ENCODE measurements at places on chromosomes 1 and 21.
A peak's percentile ranks its signal among the peaks of the same experiment; 100 is the strongest.

DNA sequence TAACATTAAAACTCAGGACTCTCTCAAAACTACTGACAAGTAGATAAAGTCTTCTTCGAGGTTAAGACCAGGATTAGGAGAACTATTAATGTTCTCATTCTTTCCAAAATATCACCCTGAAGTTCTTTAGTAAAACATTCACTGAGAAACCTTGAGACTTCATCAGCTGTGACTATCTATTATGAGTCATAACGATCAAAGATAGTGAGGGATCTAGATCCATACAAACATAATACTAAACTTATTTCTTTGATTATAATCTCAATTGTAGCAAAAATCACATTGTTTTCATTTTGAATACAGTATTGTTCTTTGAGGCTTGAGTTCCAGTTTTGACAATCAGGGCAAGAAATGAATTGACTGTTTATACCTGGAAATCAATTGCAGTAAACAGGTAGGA lies 11.1 kb downstream of the PYHIN1 start:
- no peak for DNase-seq

- DNase-seq: no peak
Measured at GRCh38 chr1:206143537-206144172, 26.5 kb upstream of the AVPR1B start.

DNA sequence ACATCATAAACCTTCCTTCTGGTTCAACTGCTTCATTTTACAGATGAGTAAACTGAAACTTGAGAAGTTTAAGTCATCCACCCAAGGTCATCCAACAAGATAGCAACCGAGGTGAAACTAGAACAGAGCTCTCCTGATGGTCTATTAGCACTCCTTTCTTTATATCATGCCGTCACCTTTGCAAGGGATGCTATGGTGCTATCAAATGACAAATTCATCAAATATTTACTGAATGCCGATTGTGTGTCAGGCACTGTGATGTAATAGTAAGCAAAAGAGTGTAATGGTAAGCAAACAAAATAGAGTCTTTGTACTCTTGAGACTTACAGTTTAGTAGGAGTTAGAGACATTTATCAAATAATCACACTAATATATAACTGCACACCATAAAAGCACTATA lies 14.0 kb upstream of the SGIP1 start:
- no peak for DNase-seq

DNA sequence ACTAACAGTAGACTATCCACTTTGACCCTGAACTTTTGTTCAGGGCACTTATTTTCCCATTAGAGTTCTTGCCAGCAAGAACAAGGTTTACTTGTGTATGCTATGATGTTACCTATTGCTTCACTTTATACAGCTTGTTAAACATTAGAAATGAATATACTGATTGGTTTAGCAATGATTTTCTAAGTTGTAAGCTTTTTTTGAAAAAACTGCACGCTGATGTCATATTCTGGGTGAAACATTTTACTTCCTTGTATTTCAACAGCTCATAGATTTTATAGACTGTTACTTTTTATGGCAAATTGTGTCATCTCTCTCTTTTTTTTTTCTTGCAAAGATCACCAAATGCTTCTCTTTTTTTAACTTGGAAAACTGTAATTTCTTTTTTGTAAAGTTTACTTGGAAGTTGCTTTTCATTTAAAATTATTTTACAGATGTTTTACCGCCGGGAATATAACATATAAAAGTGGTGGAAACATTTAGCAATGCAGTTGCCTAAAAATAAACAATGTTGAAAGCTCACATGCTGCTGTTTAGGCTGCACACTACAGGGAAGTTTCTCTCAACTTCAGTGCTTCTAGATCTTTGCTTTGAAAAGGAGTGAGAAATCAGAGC lies 215.3 kb upstream of the NFIA start:
- no peak for DNase-seq

- no peak for DNase-seq
Measured at GRCh38 chr1:27669876-27670275, 2.1 kb downstream of the IFI6 start.

- no peak for DNase-seq
Measured at GRCh38 chr1:145711213-145711651, 4.1 kb upstream of the PDZK1 start.

DNA sequence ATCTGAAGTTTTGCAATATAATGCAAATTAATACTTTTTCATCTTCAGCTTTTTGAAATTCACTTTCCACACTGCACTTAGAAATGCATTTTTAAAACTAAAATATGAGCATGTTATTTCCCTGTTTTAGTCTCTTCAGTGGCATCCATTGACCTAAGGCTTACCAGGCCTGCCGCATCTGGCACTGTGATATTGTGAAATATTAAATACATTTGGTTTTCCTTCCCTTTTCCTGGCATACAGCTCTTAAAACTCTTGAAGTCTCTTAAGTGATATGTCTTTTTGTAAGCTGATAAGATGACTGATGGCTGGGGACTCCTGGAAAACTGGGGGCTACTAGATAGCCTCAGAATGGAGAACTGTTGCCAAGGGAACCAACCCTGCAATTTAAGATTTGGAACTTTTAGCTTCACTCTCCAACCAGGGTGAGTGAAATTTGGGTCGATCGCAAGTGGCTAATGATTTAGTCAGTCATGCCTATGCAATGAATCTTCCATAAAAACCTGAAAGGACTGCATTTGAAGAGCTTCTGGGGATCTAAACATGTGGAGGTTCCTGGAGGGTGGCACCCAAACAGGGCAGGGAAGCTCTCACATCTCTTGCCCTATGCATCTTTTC lies 75.5 kb upstream of the PDC start:
- DNase-seq: no peak

DNA sequence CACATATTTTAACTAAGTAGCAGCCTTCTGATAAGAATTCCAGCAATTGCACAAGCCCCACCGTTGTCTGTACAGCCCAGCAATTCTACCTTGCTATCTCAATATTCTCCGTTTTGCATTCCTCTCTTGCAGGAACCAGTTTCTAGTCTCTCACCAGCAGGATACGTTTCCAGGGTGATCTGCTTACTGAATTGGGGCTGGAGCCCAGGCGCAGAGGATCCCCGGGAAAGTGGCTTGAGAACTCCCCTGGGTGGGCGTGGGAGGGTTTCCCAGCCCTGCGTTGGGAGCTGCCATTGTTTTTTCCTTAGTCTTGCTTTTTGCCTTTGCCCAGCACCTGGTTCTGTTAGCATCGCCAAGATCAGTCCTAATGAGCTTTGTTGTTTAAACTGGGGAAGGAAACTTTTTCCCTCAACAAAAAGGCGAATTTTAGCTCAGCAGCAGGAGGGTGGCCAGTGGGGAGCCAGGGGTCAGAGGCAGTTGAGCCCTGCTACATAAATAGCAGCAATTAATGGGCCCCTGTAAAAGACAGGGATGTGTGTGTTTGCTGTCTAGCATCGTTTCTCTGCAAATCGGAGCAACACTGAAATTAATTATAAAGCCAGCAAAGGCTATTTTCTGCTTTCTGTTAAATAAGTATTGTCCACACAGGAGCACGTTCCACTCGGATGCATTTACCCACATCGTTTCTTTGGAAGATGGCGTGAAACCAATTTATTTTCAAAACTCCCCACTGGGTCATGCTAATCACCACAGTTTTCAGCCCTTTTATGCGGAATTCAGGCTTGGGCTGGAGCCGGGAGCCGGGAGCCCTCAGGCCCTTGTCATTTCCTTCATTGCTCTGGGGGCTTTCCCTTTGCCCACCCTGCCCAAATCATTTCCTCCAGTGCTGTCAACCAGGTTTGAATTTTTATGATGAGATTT lies 36.6 kb downstream of the HUNK start:
- DNase-seq: no peak

DNA sequence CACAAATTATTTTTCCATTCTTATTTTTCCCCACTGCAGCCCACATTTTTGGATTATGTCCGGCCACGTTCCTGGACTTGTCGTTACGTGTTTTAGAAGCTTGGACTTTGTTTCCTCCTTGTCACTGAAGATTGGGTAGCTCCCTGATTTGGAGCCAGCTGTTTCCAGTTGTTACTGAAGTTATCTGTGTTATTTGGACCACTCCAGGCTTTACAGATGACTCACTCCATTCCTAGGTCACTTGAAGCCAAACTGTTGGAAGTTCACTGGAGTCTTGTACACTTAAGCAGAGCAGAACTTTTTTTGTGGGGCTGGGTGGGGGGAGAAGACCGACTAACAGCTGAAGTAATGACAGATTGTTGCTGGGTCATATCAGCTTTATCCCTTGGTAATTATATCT lies 12.2 kb upstream of the AXDND1 start:
- DNase-seq: no peak

DNA sequence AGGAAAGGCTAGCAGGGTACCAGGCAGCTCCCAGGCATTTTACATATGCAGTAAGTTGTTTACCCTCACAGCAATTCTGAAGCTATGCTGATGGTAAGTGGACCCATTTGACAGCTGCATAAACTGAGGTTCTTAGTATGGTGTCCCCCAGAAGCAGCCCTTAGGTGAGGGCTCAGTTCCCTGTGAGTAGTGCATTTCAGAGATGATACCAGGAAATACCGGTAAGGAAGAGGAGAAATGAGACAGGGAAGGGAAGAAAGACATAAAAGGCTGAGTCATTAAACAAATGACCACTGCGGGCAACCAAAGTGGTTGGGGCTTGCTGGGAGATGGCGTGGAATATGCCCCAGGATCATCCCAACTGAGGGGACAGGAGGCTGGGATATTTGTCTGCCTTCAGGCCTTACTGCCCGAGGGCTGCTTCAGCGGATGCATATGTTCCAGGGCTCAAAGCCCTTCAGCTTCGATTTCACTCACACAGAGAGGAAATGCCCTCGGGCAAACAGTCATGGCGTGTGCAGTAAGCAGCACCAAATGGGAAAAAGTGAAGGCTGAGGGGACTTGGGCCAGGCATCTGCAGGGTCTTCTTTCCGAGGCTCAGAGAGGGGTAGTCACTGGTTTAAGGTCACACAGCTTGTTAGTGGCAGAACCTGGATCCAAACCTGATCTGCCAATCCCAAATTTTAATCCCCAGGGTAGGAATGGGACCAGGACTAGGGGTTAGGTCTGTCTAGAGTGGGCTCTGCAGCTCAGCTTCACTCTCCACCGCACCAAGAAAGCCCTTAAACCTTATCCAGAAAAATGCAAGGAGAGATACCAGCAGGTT lies 133.7 kb upstream of the RUNX3 start:
- no peak for DNase-seq

DNA sequence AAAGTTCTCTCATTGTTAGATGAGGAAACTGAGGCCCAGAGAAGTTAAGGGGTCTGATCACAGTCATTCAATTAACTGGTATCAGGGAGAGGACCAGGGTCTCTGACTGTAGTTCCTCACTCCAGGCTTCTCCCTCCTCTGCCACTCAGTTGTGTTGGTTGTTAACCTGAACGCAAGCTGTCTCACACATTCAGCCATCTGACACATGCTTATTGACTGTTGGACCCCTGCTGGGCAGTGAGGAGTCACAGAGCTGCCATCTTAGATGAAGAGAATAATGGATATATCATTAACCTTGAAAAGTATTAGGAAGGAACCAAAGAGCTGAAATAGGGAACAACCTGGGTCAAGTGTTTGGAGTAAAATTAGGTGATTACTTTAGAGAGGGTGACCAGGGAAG lies 194.8 kb downstream of the ZZZ3 start:
- DNase-seq: no peak

DNA sequence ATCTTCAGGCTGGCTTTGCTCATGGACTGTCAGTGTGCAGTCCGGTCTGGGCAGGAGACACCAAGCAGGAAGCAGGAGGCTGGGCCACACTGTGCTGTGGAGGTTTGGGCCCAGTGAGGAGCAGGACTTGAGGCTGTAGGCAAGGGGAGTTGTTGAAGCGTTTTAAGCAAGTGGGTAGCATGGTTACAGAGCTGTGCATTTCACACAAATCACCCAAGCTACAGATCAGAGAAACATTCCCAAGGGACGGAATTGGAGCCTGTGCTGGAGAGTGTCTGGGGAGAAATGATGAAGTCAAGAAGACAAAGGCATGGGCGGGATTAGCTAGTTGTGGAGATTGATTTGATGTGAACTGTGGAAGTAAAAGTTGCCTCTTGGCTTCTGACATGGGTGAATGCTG lies 60.9 kb downstream of the KIF21B start:
- DNase-seq: no peak

DNA sequence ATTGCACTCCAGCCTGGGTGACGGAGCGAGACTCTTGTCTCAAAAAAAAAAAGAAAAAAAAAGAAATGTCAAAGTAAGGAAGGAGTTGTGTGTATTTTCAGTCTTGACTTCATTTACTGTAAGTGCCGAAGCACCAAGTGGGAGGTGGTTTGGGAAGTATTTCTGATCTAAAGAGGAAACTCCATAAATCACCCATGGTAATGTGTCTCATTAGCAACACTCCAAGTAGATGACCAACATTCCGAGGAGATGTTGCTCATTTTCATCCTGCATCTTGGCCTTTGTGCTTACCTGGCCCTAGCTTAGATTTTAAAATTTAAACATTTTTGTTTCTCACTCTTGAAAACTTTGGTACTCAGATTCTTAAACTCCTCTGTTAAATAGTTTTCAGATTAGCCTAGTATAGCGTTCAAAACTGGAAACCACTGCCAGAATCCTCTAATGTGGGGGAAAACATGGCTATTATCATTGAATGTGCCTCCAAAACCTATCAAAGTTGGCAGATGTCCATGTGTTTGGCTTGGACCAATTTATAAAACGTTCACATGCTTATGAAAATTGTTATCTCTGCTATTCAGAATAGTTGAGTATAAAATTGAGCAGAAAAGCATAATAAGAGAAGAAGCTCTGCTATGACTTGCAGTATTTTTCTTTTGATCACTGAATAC lies 110.4 kb downstream of the NFIA start:
- DNase-seq: peak; percentile 51

GRCh38 chr1:84825161-84825560 lies 67.8 kb downstream of the LPAR3 start:
- no peak for DNase-seq

- no peak for DNase-seq
Measured at GRCh38 chr1:84960371-84960770, 36.5 kb downstream of the MCOLN2 start.

GRCh38 chr1:162672622-162673260 lies 40.5 kb downstream of the DDR2 start:
- peak; percentile 42 for DNase-seq

DNA sequence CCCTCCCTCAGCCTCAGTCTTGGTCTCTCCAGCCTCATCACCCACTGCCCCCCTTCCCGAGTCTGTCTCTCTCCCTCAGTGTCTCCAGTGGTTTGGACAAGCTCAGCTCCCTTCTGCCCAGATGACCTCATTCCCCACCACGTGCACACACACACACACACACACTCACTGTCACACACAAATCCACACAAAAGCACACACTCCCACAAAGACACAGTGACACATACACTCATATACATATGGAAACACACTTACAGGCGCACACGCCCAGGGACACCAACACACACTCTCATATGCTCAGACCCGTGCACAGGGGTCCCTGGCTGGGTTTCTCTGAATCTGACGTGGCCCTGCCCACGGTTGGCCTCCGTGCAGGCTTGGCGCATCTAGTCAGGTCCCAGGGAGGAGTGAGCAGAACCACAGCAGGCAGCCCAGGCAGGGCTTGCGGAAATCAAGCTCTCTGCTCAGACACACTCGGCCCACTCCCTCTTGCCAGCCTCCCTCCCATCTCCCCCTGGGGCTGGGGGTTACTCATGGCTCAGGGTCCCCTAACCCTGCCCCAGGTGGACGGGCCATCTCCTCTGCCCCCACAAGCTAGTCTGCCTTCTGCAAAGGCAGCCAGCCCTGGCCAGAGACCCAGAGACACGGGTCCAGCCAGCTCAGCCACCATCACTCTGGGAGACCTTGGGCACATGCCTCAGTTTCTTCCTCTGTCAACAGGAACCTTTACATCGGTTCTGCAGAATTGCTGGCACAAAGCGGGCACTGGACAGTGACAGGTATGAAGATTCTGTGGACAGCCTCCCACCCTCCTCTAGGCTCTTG lies 38.5 kb upstream of the FAM131C start:
- no peak for DNase-seq
